Hematopoietic multipotent progenitor cell (in vitro differentiated cells): ENCODE measurements at places on chromosomes 6 and 20. TPM values are rescaled to one million over a fixed set of nuclear protein-coding genes. Genes with fewer than 3 reads are reported as not detected.

DNA sequence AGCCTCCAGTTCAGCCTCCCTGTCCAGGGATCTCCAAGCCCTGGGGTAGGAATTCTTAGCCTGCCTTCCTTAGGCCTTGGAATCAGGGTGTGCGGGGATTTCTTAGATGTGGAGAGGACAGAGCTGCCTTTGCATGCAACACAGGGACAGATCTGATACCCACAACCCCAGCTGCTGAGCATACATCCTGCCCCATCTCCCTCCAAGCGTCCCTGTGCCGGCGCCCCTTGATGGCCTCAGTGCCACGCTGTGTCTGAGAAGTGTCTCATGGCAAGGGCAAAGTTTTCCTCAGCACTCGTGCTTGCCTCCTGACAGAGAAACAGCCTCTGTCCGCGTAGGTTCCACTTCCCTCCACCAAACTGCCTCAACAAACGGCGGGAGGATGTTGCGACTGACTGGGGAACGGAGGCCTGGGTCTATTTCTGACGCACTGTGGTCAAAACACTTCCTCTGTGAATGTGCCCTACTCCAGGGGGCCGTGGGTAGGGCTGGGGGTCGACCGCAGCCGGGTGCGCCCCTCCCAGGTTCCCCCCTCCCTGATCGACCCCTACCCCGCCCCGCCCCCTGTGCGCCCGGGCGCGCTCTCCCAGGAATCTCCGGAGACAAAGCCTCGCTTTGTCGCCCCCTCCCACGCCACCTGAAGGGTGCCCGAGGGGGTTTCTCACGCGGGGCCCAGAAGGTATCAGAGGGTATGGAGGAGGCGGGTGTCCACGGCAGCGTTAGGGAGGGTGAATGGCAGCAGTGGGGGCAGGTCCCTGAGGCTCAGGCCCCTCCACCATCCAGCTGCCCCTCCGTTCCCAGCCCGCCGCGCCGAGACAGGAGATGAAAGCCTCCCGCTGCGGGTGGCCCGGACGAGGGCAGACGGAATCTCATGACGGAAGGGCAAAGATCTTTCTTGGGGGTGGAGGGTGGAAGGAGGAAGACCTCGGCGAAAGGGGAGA is 806 bp downstream of the MICAL1 start:
- peak; percentile 60 for DNase-seq

DNA sequence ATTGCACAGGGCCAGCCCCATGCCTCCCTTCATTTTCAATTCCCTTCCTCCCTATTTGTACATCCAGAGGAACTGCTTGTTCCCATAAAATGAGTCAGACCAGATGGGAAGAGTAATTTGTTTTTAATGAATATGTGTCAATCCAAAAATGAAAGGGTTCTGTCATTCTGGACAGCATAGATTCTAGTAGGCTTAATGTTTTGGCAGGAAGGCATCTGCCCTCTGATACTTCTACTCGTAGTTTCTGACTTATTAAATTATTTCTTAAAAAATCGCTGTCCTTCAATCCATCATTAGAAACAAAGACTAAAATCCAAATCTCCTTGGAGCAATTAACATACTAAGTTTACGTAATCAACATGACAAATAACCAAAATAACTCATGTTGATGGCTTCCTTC is 665.5 kb downstream of the TENT5A start:
- DNase-seq: no peak

The PNLDC1 gene
- total RNA-seq: not detected

The LCA5 gene
- 0.81 TPM for total RNA-seq

The TRMT11 gene
- total RNA-seq: 12.1 TPM
